ENCODE measurements at places on chromosomes 12 and 14. TPM values are rescaled to one million over a fixed set of nuclear protein-coding genes. Genes with fewer than 3 reads are reported as not detected.

DNA sequence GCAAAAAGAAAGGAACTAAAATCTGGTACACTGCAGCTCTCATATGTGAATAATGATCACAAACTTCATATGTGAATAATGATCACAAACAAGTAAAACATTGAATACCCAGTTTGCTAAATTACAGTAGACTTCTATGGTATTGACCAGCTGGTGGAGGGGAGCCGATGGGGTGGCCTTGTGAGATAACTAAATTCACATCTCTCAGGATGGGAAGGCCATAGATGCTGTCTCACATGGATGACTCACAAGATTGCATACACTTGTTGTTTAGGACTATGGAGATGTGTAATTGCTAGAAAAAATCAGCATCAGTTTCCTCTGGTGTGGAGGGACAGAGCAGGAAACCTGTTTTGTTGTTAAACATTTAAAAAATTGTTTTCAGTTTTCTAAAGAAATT, 49.2 kb downstream of the ACACB start:
- no peak for DNase-seq
- no peaks in the 10 kb centered on the region for H3K36me3 ChIP-seq
- H3K4me3 ChIP-seq: no peak overlapping the region

GRCh38 chr12:12032260-12032791, 38.4 kb upstream of the BCL2L14 start:
- no peak for DNase-seq
- no peaks in the 10 kb centered on the region for H3K27me3 ChIP-seq
- H3K4me3 ChIP-seq: no peak overlapping the region

DNA sequence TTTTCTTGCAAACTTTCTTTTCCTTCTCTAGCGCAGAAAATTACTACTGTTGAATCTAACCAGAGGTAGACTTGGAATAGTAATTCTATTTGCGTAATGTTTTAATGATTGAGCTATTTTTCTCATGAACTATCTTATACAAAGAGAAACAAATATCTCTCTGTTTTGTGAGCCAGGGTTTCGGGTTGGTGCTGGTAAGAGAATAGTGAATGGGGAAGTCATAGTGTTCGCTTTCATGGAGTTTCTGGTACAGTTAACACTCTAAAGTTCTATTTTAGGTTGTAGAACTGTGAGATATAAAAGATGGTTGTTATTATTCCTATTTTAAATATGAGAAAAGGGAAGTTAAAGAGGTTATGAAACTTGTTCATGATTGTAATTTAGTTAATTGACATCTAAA, 6.6 kb downstream of the CLEC1B start:
- no peak for DNase-seq
- H3K27ac ChIP-seq: no peak overlapping the region
- no peaks in the 10 kb centered on the region for H3K36me3 ChIP-seq
- no peaks in the 10 kb centered on the region for H3K4me1 ChIP-seq
- H3K27me3 ChIP-seq: no peaks in the 10 kb centered on the region

DNA sequence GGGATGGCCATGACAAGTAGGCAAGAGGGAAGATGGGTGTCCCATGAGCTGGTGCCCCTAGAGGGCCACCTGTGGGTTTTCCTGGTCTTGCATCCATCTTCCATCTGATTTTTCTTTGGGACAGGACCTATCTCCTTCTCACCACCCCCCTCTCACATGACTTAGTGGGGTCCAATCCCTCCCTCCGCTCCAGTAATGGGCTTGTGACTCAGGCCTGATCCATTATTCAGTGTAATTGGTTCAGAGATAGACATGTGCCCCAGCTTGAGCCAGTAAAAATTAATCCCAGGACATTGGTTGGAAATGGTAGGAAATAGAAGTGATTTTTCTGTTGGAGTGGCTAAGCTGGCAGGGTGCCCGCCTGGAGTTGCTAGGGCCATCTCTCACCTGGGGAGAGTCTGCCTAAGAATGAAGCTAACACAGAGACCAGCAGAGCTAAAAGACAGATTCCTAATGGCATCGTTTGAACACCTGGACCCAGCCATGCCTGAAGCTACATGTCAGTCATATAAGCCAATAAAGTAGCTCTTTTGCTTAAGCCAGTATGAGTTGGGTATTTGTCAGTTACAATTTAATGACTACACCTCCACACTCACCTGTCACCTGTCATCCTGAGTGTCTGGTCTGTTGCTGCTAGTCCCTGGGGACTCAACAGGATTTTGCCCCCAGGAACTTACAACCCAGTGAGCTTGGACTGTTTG, 14.7 kb downstream of the RASAL1 start:
- no peaks in the 10 kb centered on the region for H3K36me3 ChIP-seq
- DNase-seq: no peak
- H3K27ac ChIP-seq: no peak overlapping the region
- no peak overlapping the region for H3K4me3 ChIP-seq
- H3K4me1 ChIP-seq: no peaks in the 10 kb centered on the region

GRCh38 chr12:3243376-3244084, 166.4 kb downstream of the TSPAN9 start:
- no peak for DNase-seq
- H3K4me1 ChIP-seq: peaks cover 3% of the 10 kb centered on the region
- H3K36me3 ChIP-seq: no peaks in the 10 kb centered on the region
- no peaks in the 10 kb centered on the region for H3K27me3 ChIP-seq
- no peak overlapping the region for H3K4me3 ChIP-seq
- no peak overlapping the region for H3K27ac ChIP-seq

Gene ZFYVE1
- total RNA-seq: 10.0 TPM
